ENCODE measurements at places on chromosomes 2 and 18.
A peak's percentile ranks its signal among the peaks of the same experiment; 100 is the strongest.

- DNase-seq = no peak
These were observed 498.7 kb downstream of the PTPRM start for GRCh38 chr18:8065773-8066172.

GRCh38 chr18:77749089-77749488 is 499.4 kb downstream of the GALR1 start:
- DNase-seq = peak; percentile 69

DNA sequence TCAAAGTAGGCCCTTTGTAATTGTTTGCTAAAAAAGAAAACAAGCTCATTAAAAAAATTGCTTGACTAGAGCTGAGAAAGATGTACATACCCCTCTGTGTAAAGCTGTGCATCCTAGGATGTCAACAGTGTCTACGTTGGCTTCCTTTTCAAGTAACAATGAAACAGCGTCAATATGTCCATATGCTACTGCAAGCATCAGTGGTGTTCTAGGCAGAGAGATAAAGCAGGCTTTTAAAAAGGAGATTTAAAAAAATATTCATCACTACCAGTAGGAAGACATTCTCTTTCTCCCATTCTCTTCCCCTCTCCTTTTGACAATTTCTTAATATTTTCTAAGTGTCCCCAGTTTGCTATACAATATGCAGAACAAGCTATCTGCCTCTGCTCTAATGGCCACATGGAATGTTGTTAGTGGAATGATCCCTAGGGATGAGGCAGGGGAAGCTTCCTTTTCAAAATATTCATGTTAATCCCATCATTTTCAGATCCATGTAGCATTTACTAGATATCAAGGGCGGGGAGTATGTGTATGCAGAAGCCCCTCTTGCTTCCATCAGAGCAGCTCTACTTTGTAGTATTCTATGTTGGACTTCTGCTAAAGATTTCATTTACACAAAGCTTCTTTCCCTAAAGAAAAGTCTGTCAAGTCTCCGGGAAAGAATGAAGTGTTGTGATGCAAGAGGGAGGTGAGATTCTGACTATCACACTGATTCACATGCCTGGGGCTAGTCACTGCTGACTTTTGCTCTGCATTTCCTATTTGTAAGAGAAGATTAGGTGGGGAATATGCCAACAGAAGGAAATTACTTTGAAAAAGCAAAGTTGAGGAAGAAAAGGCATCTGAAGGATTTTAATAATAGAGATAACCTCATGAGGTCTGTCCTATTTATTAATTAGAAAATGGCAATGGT is 81.5 kb upstream of the PGAP1 start:
- DNase-seq = no peak

DNA sequence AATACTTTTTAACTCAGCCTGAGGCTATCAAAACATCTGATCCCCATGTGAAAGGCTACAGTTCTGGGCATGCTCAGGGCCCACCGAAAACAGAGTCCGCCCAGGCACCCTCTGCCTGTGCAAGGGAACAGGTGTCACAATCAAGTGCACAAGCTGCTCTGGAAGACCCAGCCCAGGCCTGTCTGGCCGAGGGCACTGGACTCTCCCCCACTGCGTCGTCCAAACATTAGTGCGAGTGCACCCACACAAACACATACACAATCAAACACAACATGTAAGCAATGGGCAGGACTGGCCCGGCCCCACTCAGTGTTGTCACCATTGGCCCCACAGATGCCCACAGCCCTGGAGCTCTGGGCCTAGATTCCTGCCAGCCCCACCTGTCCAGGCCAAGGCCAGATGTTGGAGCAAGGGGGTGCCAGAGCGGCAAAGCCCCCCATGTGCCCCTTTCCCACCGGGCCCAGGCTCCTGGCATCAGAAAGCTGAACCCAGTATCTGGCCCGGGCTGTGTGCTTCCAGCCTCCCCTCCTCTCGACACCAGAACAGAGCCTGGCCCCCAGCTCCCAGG is 617 bp upstream of the ALPG start:
- no peak for DNase-seq

- DNase-seq = no peak
These were observed 48.2 kb upstream of the CTAGE1 start for GRCh38 chr18:22465859-22466457.

DNA sequence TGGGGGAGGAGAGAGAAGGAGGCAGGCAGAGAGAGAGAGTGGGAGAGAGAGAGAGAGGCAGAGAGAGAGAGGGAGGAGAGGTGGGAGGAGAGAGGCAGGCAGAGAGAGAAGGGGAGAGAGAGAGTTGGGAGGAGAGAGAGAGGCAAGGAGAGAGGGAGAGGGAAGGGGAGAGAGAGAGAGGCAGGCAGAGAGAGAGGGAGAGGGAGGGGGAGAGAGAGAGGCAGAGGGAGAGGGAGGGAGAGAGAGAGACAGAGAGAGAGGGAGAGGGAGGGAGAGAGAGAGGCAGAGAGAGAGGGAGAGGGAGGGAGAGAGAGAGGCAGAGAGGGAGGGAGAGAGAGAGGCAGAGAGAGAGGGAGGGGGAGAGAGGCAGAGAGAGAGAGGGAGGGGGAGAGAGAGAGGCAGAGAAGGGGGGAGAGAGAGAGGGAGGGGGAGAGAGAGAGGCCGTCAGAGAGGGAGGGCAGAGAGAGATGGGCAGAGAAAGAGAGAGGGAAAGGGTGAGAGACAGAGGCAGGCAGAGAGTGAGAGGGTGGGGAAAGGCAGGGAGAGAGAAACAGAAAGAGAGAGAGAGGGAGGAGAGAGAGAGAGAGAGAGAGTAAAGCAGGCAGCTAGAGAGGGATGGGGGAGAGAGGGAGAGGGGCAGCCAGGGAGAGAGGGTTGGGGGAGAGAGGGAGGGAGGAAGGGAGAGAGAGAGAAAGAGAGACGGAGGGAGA is 122.2 kb upstream of the PXDN start:
- DNase-seq = no peak

DNA sequence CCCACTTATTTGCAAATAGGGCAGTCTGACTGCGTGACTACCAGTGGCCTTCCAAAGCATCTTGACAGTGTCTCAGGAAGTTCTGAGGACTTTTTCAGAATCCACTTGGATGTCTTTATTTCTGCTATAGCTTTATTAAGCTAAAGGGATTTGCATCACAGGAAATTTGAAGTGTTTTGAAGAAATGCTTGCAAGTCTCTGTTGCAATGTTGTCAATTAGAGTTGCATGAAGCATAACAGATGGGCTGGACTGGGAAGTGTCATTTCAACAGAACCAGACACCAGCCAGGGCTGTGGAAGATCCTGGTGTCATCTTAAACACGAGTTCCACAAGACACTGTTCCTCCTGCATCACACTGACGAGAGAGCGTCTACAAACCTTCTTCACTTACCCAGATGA is 224.5 kb downstream of the EN1 start:
- no peak for DNase-seq

DNA sequence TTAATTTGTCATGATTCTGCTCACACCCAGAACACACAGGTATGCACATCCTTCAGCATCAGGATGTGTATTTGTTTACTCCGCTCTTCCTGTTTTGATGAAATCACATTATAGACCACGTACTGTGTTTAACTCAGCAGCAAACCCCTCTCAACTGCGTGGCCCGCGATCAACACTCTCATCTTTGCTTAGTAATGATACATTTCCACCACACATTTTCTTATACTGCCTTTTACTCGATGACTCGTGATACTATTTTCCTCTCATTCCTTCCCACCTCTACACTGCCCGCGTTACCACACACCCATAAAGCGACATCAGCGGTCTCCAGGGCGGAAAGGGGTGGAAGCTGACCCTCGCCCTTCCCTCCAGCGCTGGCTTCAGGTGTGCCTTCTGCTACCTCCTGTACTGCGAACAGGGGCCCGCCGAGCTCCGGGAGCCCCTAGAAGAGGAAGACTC is 1.3 kb downstream of the NETO1 start:
- DNase-seq = no peak

DNA sequence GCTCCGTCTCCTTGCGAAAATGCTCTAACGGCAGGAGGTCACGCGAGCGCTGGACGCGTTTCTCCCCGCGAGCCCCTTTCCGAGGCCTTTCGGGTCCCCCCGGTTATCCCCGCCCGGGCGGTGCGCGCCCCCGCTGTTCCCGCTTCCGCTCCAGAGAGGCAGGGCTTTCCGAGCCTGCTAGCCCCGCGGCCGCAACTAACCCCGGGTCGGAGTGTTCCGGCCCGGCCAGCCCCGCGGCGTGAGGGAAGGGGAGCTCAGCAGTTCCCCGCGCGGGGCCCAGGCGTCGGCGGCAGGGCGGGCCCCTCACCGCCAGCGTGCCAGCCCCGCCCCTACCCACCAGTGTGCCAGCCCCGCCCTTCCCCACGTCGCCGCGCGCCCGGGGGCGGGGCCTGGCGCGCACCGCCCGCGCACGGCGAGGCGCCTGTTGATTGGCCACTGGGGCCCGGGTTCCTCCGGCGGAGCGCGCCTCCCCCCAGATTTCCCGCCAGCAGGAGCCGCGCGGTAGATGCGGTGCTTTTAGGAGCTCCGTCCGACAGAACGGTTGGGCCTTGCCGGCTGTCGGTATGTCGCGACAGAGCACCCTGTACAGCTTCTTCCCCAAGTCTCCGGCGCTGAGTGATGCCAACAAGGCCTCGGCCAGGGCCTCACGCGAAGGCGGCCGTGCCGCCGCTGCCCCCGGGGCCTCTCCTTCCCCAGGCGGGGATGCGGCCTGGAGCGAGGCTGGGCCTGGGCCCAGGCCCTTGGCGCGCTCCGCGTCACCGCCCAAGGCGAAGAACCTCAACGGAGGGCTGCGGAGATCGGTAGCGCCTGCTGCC is at the start of gene MSH6:
MSH6 (plus strand) TSS at position 475 of the 815 bp plus-strand sequence; CDS start at position 564, 89 bp downstream.
- peak; percentile 94 for DNase-seq

DNA sequence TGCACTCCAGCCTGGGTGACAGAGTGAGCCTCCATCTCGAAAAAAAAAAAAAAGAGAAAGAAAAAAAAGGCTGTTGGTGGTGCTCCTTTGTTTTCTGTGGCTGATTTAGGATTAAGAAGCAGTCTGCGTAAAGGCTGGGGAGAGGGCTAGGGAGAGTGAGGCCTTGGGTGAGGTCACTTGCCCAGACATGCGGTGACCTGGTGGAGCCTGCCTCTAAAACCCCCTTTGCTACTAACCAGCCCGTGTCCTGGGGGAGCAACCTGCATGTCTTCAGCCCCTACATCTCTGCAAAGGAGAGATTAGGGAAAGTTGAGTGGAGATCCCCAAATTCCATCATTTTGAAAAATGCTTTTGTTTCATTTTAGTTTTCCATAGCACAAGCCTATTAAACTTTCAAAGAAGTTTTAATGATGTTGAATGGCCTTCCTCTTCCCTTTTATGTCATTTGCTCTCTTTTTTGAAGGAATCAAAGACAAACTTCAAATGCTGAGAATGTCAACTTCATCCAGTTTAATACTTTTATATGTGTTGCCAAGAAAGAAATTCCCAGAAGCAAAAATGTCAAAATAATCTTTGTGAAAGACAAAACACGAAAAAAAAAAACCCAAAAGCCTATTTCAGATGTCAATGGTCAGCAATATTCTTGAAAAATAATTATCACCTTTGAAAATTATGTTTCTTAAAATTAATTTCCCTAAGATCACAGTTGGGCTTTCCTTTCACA is 38.9 kb upstream of the RALBP1 start:
- DNase-seq = peak; percentile 24

DNA sequence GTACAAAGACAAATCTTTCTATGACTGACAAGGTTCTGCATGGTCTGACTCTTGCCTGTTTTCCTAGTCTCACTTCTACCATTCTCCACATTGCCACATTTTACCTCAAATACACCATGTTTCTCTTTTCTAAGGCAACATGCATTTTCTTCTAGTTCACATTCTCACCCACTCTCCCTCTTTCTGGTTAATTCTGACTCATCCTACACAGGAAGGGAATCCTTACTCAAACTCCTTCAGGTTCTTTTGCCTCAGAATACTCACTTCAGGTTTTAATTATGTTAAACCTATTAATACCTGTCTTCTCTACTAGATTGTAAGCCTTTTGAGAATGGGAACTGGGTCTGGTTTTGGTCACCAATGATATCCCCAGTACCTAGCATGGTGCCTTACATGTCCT is 47.2 kb downstream of the MAP2 start:
- no peak for DNase-seq
